Activated CD8-positive, alpha-beta T cell treated with anti-CD3 and anti-CD28 coated beads for 36 hours (primary cell): ENCODE measurements at places on chromosomes 2 and 18. TPM values are rescaled to one million over a fixed set of nuclear protein-coding genes. Genes with fewer than 3 reads are reported as not detected.

Gene POTEC
- not detected for total RNA-seq

Gene MC4R
- total RNA-seq = not detected

Gene SPATA3
- 0.59 TPM for total RNA-seq

Gene ACTG2
- 0.27 TPM for total RNA-seq

Gene GBX2
- not detected for total RNA-seq

Gene AKAIN1
- not detected for total RNA-seq

Gene INHBB
- not detected for total RNA-seq

Gene SPR
- total RNA-seq = 9.4 TPM

Gene TMEM198
- 2.2 TPM for total RNA-seq

Gene NXPH2
- total RNA-seq = not detected

Gene AAMP
- total RNA-seq = 82.8 TPM

Gene EPB41L3
- total RNA-seq = 0.31 TPM

Gene RHOB
- total RNA-seq = 14.2 TPM

Gene POTEI
- not detected for total RNA-seq

Gene AGXT
- total RNA-seq = not detected

Gene C1GALT1C1L
- 0.36 TPM for total RNA-seq

Gene WNT10A
- total RNA-seq = 27.9 TPM

Gene ARHGAP25
- 59.3 TPM for total RNA-seq

Gene PLCL1
- total RNA-seq = 0.68 TPM

Gene C2orf74
- total RNA-seq = 14.0 TPM

Gene ATP6V1B1
- total RNA-seq = not detected

Gene DPY30
- total RNA-seq = 68.8 TPM

Gene CYTIP
- total RNA-seq = 520 TPM

Gene LRATD1
- not detected for total RNA-seq

Gene PIK3C3
- total RNA-seq = 52.6 TPM

Gene MERTK
- total RNA-seq = 0.43 TPM

Gene RNPEPL1
- 39.1 TPM for total RNA-seq

Gene OXER1
- 0.40 TPM for total RNA-seq

Gene KCNE4
- total RNA-seq = not detected

Gene TSPYL6
- total RNA-seq = not detected

Gene TTLL4
- total RNA-seq = 32.2 TPM
